Suppressor macrophage treated with lipopolysaccharide for 4 hours (primary cell): ENCODE measurements at places on chromosomes 13 and 19.

GRCh38 chr13:109516186-109516585 lies 270.2 kb downstream of the IRS2 start:
- no peak for DNase-seq

GRCh38 chr19:49400029-49400428 lies 12.0 kb downstream of the KASH5 start:
- peak; percentile 36 for DNase-seq

DNA sequence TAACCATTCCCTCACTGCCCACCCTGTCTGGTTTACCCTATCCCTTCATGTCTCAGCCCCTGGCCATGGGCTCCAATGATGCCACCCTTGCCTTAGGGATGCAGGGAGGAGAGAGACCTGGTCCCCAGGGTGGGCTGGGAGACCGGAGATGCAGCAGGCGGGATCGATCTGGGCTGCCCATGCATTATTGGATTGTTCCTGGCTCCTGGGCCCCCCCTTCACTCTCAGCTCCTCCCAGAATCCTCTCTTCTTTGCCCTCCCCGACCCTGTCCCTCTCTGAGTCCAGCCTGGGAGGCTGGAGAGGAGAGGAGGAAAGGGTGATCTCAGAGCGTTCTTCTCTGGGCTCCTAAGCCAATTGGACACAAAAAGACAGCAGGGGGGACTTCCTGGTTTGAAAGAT lies 5.8 kb downstream of the KASH5 start:
- no peak for DNase-seq

DNA sequence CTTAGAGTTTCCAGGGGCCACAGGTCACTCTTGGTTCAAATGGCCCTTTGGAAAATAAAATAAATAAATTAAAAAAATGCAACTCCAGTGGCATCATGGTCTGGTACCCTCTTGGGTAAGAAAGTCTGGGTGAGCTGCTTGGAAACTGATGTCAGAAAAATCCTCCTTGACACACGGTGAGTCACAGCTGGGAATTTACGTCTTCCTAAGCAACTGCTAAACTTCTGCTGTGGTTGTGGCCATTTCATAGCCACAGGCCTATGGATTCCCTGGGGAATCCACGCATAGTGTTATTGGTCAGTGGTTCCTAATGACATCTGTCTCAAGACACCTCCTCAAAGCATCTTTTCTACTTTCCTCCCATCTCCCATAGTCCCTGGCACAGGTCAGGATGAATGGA lies 220.8 kb downstream of the COG6 start:
- DNase-seq, result no peak

DNA sequence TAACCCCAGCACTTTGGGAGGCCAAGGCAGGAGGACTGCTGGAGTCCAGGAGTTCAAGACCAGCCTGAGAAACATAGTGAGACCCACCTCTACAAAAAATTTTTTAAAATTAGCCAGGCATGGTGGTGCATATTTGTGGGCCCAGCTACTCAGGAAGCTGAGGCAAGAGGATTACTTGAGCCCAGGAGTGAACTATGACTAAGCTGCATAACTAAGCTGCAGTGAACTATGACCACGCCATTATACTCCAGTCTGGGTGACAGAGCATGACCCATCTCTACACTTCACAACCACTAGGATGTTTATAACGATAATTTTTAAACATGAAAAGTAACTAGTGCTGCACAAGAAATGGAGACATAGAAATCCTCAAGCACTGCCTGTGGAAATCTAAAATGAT lies 352.7 kb upstream of the SGCG start:
- no peak for DNase-seq

GRCh38 chr13:49789968-49790367 lies 2.5 kb downstream of the KPNA3 start:
- no peak for DNase-seq
